Activated naive CD4-positive, alpha-beta T cell treated with Interleukin-2 at 50 U/mL for 16 hours (primary cell): ENCODE measurements at places on chromosomes 5 and 9.

GRCh38 chr5:113217619-113218184 lies 217.1 kb downstream of the TSSK1B start:
- no peak for DNase-seq

- no peak for DNase-seq
Measured at GRCh38 chr9:93270976-93271375, 87.0 kb downstream of the WNK2 start.

DNA sequence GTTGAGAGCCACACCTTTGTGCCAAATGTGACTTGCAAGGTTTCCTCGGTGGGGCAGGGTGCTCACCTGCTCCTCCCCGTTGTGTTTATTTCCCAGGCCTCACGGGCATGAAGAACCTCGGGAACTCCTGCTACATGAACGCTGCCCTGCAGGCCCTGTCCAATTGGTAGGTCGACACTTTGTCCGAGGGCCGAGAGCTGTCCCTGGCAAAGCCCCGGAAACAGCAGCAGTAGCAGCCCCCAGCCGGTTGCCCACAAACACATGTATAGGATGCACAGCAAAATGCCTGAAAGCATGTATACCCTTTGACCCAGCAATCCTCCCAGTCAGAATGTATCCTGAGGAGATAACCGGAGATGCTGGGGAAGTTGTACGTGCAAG lies 26.2 kb downstream of the USP20 start:
- DNase-seq: no peak

- DNase-seq: no peak
Measured at GRCh38 chr5:73443829-73444498, 4.6 kb downstream of the FOXD1 start.

DNA sequence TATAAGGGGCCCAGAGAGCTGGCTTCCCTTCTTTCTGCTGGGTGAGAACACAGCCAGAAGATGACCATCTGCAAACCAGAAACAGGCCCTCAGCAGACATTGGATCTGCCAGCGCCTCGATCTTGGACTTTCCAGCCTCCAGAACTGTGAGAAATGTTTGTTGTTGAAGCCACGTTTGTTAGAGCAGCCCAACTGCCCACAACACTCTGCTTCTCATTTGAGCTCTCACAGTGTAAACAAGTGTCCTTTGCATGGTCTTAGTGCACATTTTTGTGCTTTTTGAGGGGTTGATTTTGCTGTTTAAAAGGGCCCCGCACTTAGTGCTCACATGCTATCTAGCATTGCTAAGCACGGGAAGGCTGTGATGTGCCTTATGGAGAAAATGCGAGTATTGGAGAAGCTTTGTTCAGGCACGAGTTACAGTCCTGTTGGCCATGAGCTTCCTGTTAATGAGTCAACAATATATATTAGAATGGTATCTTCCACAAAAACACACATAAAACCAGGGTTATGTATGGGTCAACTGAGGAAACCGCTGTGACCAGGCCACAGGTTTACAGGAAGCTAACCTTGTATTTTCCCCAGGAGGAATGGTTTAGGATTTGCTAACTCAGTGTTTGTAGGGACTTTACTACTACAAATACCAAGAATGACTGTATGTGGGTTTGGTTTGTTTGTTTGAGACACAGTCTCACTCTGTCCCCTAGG lies 11.9 kb downstream of the CMBL start:
- no peak for DNase-seq

- no peak for DNase-seq
Measured at GRCh38 chr5:143687604-143688003, 124.4 kb upstream of the HMHB1 start.

- DNase-seq: no peak
Measured at GRCh38 chr5:132016721-132017250, 5.3 kb upstream of the ACSL6 start.

GRCh38 chr9:111657051-111657450 lies 4.4 kb upstream of the GNG10 start:
- DNase-seq: no peak
